ENCODE measurements at places on chromosomes 1 and 21.
A peak's percentile ranks its signal among the peaks of the same experiment; 100 is the strongest.

DNA sequence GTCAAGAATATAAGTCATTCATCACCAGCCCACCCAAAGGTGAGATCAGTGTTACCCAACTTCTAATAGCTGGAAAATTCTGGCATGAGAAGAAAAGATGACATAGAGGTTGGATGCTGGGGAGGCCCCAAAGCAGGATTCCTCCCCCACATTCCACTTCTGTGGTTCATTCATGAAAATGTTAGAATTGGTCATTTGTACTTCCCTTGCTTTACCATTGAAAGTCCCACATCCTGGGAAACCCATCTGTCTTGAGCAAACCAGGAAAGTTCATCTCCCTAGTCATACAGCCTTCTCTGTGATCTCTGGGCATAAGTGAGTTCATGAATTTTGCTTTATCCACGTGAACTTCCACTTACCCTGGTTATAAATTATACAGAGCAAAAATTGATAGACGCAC, 66.8 kb downstream of the SERINC2 start:
- peak; percentile 85 for DNase-seq

- DNase-seq: no peak
These were observed 45.1 kb downstream of the PDPN start for GRCh38 chr1:13628711-13629110.

GRCh38 chr1:40143891-40144575, 17.2 kb upstream of the RLF start:
- DNase-seq: peak; percentile 66

- no peak for DNase-seq
These were observed 202.2 kb upstream of the KIAA0040 start for GRCh38 chr1:175394739-175395138.

GRCh38 chr1:59445040-59445439, 148.1 kb downstream of the FGGY start:
- peak; percentile 72 for DNase-seq

GRCh38 chr1:31238986-31239613, 587 bp downstream of the NKAIN1 start:
- DNase-seq: peak; percentile 29

- peak; percentile 71 for DNase-seq
These were observed 193.5 kb downstream of the PAPPA2 start for GRCh38 chr1:176656257-176656995.

- no peak for DNase-seq
These were observed 464.9 kb downstream of the CAMTA1 start for GRCh38 chr1:7250176-7250575.

DNA sequence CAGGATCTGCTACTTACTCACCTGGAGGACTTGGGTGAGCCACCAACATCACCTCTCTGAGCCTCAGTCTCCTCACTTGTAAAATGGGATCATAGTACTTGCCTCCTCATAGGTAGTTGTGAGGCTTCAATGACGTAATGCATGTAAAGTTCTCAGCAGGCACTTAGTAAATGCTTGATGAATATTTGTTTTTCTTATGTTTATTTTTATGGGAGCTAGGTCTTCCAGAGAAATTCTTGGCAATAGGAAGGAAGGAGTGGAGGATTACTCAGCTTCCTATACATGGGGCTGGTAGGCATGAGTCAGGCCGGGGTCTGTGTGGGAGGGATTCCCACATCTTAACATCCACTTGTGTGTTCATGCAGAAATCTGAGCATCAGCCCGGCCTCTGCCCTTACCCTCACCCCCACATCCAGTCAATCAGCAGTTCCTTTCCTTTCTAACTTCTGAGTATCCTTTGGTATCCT, 95.4 kb upstream of the USP24 start:
- peak; percentile 95 for DNase-seq

DNA sequence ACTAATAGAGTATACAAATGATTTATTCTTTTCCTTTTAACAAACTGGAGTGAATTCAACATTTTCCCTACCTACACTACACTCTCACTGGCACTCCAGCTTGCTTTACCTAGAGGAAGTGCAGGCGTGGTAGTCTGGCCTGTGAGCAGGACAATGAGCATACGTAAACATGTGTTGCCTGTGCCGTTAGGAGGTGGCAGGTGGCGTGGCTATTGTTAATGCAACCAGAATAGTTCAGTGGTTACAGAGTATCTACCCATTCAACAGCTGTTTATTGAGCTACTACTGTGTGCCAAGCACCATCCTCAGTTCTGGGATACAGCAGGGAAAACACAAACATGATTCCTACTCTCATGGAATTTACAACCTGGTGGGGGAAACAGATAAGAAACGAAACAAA, 299.7 kb upstream of the KAZN start:
- no peak for DNase-seq

DNA sequence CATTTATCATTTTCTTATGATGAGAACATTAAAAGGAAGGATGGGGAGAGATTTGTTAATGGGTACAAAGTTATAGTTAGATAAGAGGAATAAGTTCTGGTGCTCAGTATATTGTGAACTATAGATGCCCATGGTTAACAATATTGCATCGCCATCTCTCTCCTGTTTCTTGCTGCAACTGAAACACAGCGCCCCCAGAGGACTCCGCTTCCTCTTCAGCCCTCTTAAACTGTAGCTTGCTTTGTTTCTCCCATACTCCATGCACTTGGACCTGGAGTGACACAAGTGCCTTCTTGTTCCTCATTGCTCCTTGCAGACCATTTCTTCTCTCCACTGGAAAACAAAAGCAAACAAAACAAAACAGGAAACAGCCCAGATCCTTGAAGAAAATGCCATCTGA, 70.1 kb upstream of the NTPCR start:
- DNase-seq: peak; percentile 14

GRCh38 chr1:157097692-157098091, 1.9 kb downstream of the ETV3L start:
- no peak for DNase-seq

- no peak for DNase-seq
These were observed 2.4 kb downstream of the TSPEAR start for GRCh38 chr21:44708866-44709425.

GRCh38 chr1:190739926-190740325, 262.3 kb upstream of the BRINP3 start:
- no peak for DNase-seq

DNA sequence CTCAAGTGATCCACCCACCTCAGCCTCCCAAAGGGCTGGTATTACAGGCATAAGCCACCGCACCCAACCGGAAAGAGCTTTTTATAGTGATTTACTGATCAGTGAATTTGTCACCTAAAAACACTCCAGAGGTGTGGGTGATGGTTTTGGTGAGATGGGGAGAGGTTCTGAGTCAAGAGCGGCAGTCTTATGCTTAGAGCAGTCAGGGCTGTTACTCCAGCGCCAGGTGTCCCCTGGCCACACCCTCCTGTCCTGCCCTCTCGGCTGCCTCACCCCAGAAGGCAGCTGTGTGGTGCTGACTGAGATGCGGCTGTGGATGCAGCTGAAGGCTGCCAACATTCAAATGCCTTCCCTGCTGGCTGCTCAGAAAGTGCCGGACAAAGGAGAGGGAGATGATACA, 94.5 kb upstream of the LPGAT1 start:
- DNase-seq: peak; percentile 66

DNA sequence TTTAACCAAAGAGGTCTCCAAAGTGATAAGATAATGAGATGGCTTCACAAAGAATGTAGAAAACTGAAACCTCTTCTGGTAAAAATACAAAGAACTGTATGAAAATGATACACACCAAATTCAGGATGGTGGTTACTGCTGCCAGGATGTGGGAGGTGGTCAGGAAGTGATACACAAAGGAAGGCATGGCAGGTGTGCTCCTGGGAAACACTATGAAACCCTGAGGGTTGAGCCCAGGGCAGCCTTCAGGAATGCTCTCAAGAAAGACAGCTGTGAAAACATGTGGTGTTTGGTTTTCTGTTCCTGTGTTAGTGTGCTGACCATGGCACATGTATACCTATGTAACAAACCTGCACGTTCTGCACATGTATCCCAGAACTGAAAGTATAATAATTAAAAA, 109.3 kb downstream of the NTNG1 start:
- peak; percentile 82 for DNase-seq

DNA sequence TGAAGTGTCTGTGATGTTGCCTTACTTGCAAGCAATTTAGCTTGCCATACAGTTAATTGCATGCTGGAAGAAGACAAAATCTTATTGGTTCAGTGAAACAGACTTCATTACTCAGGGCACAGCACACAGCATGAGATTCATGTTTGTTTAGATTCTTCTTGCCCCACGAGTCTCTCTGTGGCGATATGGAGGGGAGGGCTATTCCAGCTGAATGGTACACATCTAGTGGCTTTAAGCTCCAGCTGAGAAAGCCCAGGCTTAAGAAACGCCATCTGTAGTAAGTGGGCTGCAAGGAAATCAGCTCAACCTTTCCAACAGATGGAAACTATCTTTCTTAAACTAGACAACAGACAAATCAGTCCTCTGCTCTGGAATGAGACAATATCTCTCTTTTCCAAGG, 1022.0 kb downstream of the NCAM2 start:
- no peak for DNase-seq

DNA sequence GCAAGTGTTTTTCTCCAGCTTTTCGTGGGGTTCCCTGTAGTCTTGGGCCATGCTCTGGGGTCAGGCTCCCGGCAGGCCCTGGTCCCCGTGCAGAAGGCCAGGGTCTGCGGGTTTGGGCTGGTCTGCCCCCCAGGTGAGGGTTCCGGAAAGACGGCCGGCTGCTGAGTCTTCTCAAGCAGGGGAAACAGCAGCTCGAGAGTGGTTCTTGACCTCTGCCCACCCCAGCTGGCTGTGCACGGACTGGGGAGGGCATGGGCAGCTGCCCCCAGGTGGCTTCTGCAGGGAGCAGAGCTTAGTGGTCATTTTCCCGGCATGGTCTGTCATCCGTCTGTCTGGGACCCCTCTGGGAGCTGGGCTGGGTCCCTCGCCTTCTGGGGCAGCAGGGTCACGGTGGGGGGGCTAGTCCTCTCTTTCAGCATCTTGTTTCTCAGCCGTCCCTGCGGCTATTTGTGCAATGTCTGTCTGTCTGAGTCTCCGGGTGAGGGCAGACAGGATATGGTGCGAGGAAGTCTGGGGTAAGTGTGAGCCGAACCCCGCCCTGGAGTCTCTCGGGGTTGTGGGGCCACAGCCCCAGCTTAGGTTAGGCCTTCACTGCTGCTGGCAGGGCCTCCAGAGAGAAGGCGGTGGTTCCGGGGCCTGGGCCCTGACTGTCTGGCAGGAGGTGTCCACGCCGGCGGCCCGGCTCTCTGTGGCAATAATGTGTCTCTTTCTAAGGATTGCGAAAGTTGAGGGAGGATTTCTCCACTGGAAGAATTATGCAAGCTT, 6.1 kb downstream of the SKI start:
- DNase-seq: peak; percentile 87

DNA sequence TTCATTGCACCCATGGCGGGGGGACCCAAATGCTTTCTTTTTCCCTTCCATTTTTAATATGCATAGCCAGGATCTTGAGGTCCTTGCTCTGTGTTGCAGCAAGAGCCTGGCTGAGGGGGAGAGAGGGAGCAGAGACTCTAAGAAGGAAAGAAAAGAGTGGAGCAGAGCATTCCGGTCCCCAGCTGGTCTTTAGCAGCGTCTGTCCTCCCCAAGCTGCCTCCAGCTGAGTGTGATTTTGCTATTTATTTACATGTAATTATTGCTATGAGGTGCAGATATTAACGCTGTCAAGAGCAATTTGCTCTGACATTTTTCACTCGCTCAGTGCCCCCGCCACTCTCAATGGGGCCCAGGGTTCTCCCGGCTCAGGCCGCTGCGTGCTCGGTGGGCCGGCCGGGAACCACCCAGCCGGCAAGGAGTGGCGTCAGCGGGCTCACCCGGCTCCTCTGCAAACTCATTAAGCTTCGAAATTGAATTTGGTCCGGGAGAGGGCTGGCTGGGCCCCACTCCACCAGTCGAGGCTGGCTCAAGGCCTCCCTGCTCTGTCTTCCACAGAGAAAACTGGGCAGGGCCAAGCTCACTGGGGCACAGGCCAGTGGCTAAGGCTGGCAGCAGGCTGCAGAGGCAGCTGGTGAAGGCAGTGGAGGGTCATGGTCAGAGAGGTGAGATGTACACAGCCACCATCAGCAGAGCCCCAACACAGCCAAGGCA, 93.2 kb downstream of the PAX7 start:
- DNase-seq: no peak

GRCh38 chr1:110582378-110582777, 23.8 kb downstream of the KCNA2 start:
- no peak for DNase-seq

DNA sequence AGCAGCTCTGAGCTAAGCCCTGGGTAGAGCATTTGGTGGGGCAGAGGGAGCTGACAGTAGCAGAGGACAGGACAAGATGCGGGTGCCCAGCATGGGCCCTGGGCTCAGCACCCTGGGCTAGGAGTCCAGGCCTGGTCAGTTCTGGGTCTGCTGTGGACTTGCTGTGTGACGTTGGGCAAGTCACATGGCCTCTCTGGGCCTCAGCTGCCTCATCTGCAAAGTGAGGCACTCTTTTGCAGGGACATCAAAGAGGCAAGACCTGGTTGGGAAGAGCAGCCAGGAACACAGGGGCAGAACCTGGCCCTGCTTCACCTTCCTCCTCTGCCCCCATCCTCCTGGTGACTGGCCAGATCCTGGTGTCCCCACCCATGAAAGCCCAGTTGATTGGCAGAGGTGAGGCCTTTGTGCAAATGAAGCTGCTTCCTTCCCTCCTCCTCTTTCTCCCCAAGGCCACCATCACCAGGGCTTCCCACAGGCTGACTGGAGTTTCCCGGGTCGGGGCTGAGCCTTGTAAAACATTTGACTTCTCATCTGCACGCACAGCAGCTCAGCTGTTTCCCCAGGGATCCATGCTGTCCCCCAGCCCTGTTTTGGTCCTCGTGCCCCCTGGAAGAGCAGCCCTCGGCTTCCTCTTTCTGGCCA, 350.5 kb downstream of the MATN1 start:
- peak; percentile 11 for DNase-seq

DNA sequence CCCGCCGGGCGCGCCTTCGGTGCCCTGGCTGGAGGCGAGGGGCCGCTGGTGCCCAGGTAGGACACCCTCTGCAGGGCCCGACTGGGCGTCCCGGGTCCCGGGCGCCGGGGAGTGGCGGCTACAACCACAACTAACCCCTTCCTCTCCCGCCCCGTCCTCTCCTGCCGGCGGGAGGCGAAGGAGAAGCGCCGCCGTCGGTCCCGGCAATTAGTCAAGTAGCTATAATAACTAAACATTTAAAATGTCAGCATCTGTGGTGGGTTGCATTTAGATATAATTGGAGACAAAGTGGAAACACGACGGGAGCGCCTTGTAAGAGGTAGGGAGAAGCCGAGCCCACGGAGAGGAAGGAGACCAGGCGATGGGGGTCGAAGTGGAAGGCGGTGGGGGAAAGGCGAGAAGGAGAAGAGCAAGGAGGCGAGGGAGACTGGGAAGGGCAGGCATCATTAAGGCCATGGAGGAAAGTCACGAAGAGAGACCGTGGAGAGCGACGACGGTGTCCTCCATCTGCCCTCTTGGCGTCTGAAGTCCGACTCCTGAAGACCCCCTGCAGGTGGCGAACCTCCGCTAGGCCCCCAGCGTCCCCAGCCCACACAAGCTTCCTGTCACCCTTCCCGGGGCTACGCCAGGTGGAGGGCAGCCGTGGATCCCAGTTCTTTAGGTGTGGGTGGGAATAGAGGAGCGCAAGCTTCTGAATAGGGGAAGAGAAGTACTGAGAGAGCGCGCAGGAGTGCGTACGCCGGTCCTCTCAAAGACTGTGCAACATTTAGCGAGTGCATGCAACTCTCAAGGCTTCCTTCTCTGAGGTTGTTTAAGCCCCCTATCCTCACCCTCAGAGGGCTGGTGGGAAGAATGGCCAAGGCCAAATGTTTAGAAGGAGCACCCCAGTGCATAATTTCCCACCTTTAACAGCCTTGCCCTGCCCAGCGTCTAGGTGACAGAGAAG, 1.6 kb downstream of the CNIH3 start:
- no peak for DNase-seq
